ENCODE measurements at places on chromosomes 7 and 10. TPM values are rescaled to one million over a fixed set of nuclear protein-coding genes. Genes with fewer than 3 reads are reported as not detected.

DNA sequence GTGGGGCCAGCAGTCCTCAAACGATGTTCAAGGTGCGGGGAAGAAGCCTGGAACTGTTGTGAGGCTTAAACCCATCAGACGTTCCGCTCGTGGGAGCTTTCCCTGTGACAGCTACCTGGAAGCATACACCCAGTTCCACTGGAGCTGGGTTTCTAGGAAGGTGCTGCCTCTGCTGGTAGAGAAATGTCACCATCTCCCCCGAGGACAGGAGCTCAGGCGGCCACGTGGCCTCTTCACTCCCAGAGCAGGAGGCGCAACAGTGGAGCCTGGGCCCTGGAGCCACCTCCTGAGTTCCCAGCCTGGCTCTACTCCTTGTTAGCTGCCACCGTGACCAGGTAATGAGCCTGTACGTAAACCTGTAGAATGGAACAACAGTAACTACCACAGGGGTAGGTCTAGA, 156.1 kb downstream of the ADARB2 start:
- no peak for DNase-seq
- peaks cover 7% of the 10 kb centered on the region for H3K27me3 ChIP-seq
- H3K27ac ChIP-seq: no peak overlapping the region
- no peak overlapping the region for H3K4me3 ChIP-seq

DNA sequence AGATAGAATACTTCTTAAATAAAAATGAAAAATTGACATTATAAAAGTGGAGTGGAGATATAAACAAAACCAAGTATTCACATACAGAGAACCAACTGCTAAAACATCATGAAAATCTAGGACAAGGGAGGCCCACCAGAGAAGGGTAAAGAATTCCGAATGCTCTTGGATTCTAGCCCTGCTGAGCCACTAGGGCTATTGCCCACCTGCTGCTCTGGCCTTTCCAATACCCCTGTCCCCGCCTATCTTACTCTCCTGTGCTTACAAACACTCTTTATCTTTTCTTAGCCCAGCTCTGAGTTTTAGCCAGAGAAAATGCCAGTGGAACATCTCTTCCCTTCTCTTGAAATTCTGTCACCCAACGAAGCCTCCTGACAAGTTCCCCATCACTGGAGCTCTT, 100.3 kb downstream of the MACC1 start:
- no peak for DNase-seq
- peaks cover 19% of the 10 kb centered on the region for H3K4me1 ChIP-seq
- H3K36me3 ChIP-seq: no peaks in the 10 kb centered on the region
- no peak overlapping the region for H3K4me3 ChIP-seq
- H3K27me3 ChIP-seq: no peaks in the 10 kb centered on the region
- H3K27ac ChIP-seq: no peak overlapping the region

GRCh38 chr7:78379148-78379547, 580.6 kb downstream of the PHTF2 start:
- DNase-seq: no peak
- no peak overlapping the region for H3K4me3 ChIP-seq
- no peaks in the 10 kb centered on the region for H3K36me3 ChIP-seq

DNA sequence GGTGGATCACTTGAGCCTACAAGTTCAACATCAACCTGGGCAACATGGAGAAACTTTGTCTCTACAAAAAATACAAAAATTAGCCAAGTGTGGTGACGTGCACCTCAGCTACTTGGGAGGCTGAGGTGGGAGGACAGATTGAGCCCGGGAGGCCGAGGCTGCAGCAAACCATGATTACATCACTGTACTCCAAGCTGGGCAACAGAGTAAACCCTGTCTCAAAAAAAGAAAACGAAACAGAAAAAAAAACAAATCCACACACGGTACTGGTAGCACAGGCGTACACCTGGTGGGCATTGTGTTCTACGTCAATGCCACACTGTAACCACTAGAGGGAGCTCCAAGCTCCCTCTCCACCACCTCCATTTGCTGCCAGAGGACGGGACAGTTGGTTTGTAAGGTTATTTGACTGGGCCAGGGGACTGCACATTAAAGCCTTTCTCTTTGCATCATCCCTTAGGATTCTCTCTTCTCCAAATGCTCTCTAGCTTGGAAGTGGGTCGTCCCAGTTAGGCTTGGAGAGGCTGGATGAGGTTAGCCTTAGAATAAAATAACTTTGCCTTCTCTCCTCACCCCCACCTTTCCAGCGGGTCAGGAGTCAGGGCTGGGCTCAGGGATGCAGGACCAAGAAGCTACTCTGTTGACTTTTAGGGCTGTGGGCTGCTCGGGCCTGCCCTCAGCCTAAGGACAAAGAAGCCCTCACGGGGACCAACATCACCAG, 130.8 kb downstream of the SORBS1 start:
- peaks cover 6% of the 10 kb centered on the region for H3K27me3 ChIP-seq
- no peaks in the 10 kb centered on the region for H3K4me1 ChIP-seq
- no peak overlapping the region for H3K27ac ChIP-seq
- peak; percentile 23 for DNase-seq

DNA sequence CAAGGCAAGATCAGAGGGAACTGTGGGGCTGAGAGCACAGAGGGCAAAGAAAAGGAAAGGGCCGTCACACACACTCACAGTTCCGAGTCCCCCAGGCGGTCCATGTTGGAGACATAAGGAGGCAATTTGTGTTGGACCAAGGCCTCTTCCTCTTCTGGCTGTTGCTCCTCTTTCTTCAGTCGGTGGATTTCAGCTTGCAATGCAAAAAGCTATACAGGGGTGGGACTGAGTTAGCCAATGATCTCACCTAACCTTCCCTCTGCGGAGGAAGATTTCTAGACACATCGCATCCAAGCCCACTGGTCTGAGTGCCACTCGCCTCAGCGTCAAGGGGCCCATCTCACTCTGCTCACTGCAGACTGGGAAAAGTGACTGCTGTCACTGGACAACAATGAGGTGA, 5.5 kb downstream of the WDR91 start:
- no peaks in the 10 kb centered on the region for H3K27me3 ChIP-seq
- DNase-seq: no peak
- H3K27ac ChIP-seq: no peak overlapping the region
- H3K4me3 ChIP-seq: no peak overlapping the region
- H3K4me1 ChIP-seq: peaks cover 66% of the 10 kb centered on the region

GRCh38 chr10:614790-615582, 74.5 kb downstream of the DIP2C start:
- H3K4me1 ChIP-seq: no peaks in the 10 kb centered on the region
- H3K27ac ChIP-seq: no peak overlapping the region
- no peak for DNase-seq
- no peak overlapping the region for H3K4me3 ChIP-seq
- peaks cover 7% of the 10 kb centered on the region for H3K27me3 ChIP-seq

GRCh38 chr7:11486271-11486670, 345.7 kb downstream of the THSD7A start:
- H3K27ac ChIP-seq: no peak overlapping the region
- no peak for DNase-seq
- no peaks in the 10 kb centered on the region for H3K36me3 ChIP-seq
- H3K27me3 ChIP-seq: no peaks in the 10 kb centered on the region
- H3K4me3 ChIP-seq: no peak overlapping the region

DNA sequence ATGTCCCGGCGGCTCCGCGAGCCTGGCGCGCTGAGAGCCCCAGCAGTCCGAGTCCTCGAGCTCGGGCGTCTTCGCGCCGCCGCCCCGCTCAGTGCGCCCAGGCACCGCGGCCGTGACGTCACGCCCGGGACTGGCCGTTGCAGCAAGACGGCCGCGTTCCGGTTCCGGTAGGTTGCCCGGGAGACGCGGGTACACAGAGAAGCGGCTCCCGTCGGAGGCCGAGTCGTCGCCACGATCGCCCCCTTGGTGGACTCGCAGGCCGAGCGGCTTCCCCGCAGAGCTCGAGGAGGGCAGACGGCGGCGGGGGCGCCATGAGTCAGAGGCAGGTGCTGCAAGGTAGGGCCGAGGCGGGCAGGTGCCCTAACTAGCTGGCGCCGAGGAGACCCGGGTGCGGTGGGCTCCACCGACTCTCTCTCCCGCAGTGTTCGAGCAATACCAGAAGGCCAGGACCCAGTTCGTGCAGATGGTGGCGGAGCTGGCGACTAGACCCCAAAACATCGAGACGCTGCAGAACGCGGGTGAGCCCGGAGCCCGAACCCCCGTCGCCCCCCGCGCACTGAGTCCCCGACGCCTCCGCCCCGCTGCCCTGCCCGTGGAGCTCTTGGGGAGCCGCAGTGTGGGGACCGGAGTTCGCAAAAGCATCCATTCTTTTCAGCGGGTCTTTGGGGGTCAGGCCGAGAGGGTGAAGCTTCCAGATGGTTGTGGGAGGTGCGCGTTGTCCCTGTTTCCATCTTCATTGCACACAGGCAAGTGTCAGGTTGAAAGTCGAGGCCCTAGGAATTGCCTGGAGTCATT, at the start of gene SPAG6:
Gene SPAG6 (plus strand): TSS at position 196 of the 795 bp plus-strand sequence. CDS start 116 bp downstream, at position 312.
- H3K36me3 ChIP-seq: peaks cover 4% of the 10 kb centered on the region
- H3K27me3 ChIP-seq: peaks cover 63% of the 10 kb centered on the region
- H3K27ac ChIP-seq: peak within 1 kb of the TSS; percentile 68
- H3K4me1 ChIP-seq: peaks cover 22% of the 10 kb centered on the region
- peak within 1 kb of the TSS; percentile 72 for H3K4me3 ChIP-seq

GRCh38 chr7:69105981-69106380, 492.3 kb upstream of the AUTS2 start:
- DNase-seq: no peak
- no peaks in the 10 kb centered on the region for H3K27me3 ChIP-seq
- H3K4me3 ChIP-seq: no peak overlapping the region
- H3K36me3 ChIP-seq: no peaks in the 10 kb centered on the region
- H3K4me1 ChIP-seq: no peaks in the 10 kb centered on the region

- H3K4me3 ChIP-seq: no peak overlapping the region
- no peak overlapping the region for H3K27ac ChIP-seq
- DNase-seq: no peak
- no peaks in the 10 kb centered on the region for H3K27me3 ChIP-seq
- peaks cover 33% of the 10 kb centered on the region for H3K4me1 ChIP-seq
Measured at GRCh38 chr7:129845178-129845971, 107.4 kb downstream of the UBE2H start.

DNA sequence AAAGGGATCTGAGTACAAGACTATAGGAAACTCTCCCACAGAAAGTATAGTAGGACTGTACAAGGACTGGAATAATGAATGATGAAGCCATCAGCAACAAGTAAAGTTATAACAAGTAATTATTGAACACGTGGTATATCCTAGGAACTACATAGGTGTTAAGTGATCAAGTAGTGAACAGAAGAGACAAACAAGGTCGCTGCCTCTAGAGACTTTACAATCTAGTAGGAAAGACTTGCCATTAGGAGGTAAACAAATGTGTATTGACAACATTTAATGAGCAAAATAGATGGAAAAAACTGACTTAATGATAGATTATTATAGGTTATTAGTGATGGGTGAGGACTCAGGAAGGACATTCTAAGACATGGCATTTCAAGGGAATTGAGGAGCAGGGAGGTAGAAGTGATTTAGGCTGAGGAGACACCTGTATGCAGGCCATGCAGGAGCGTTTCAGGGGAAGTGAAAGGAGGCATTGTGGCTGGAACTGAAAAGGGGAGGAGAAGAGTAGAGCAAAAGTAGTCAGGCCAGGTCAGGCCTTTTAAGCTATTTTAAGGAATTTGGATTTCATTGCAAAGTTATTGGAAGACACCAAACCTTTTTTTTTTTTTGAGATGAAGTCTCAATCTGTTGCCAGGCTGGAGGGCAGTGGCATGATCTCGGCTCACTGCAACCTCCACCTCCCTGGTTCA, 8.5 kb upstream of the GLCCI1 start:
- no peak for DNase-seq
- no peaks in the 10 kb centered on the region for H3K27me3 ChIP-seq
- H3K27ac ChIP-seq: no peak overlapping the region
- no peak overlapping the region for H3K4me3 ChIP-seq
- no peaks in the 10 kb centered on the region for H3K36me3 ChIP-seq

DNA sequence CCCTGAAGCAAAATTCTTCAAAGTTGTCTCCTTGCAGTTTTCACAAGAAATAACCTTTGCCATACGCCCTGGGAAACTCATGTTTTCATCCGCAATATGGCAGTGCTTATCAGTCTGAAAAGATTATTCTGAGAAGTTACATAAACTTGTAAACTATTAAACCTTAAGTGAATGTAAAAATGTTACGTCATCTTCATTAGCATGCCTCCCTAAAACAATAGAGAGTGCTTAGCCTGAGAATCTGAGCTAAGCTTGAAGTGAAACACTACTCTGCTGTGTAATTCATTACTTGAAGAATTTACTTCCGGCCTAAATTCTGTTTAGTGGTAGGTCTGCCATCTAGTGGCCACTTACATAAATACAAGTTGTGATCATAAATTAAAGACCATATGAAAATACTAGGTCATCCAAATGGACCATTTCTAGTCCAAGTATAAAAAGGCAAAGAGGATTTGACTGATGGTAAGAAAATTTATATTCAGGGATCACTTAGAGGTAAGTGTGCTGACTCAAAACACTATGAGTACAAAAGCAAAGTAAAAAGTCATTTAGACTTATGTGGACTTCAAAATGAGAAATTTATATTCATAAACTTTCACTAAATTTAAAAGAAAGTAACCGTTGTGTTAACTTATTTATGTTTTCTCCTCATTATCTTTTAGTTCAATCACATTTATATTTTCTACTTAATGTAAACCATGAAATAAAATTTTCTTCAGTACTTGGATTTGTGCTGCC, 745.1 kb upstream of the LRRTM3 start:
- no peaks in the 10 kb centered on the region for H3K36me3 ChIP-seq
- peak; percentile 9 for DNase-seq
- H3K27ac ChIP-seq: no peak overlapping the region
- no peaks in the 10 kb centered on the region for H3K27me3 ChIP-seq
- H3K4me3 ChIP-seq: no peak overlapping the region
- no peaks in the 10 kb centered on the region for H3K4me1 ChIP-seq

DNA sequence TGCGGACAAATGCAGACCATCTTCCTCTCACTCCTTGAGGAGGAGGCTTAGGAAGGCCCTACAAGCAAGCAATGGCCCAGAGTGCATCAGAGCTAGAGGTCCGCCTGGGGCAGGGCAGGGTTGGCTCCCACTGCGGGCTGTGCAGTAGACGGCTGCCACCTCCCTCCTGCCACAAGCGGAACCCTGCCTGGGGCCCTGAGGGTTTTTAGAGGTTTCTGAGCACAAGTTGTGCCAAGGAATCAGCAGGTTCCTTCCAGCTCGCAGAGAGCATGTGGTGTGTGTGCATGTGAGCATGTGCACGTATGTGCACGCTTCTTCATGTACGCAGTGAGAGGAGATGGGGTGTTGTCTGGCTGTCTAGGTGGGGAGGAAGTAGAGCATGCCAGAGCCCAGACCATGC, 25.9 kb upstream of the SMARCD3 start:
- H3K36me3 ChIP-seq: no peaks in the 10 kb centered on the region
- no peak for DNase-seq
- no peak overlapping the region for H3K27ac ChIP-seq
- peak overlapping the region; percentile 16 for H3K4me3 ChIP-seq
- H3K27me3 ChIP-seq: peaks cover 22% of the 10 kb centered on the region
- peaks cover 22% of the 10 kb centered on the region for H3K4me1 ChIP-seq

- no peaks in the 10 kb centered on the region for H3K4me1 ChIP-seq
- H3K27ac ChIP-seq: no peak overlapping the region
- peaks cover 2% of the 10 kb centered on the region for H3K27me3 ChIP-seq
- H3K4me3 ChIP-seq: no peak overlapping the region
- H3K36me3 ChIP-seq: no peaks in the 10 kb centered on the region
- DNase-seq: no peak
Measured at GRCh38 chr10:77506517-77507200, 130.9 kb downstream of the KCNMA1 start.

The CPXM2 gene
- not detected for total RNA-seq

The ACHE gene
- 0.17 TPM for total RNA-seq

The MPLKIP gene
- 36.3 TPM for total RNA-seq

The CRYGN gene
- total RNA-seq: 0.22 TPM

The OLAH gene
- total RNA-seq: 0.44 TPM

The PLXNA4 gene
- total RNA-seq: 0.15 TPM

The SLC16A9 gene
- 5.4 TPM for total RNA-seq

The ATP6V0E2 gene
- 51.2 TPM for total RNA-seq

The GIMAP8 gene
- 9.4 TPM for total RNA-seq

The SPDYE2 gene
- total RNA-seq: not detected

Measured in activated T-helper 1 cell treated with anti-CD3 and anti-CD28 coated beads, Interleukin-12 subunit alpha, Interleukin-12 subunit beta, Interleukin-2, Interleukin-4 antibody, amounts not matched to agents 30 ng/mL and 10 ng/mL and 1 ng/mL, durations not matched to agents 14 hours and 24 hours and 36 hours (primary cell).